Fibroblast of skin of back (primary cell): ENCODE measurements at places on chromosomes 5 and 9.
A peak's percentile ranks its signal among the peaks of the same experiment; 100 is the strongest.

GRCh38 chr5:425714-426113 lies 17.3 kb upstream of the EXOC3 start:
- DNase-seq = peak; percentile 25

DNA sequence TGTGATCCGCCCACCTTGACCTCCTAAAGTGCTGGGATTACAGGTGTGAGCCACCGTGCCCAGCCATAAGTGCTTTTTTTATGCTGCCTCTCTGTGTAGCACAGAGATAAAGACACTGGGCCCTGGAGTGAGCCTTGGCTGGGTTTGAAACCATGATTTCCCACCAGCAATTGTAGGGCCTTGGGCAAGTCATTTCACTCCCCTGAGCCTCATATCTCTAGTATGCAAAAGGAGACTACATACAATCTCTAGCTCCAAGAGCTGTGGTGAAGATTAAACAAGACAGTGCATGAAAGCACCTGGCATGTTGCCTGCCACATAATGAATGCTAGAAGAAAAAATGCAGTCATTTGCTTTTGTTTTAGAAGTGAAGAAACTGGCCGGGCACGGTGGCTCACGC lies 3.9 kb downstream of the FABP6 start:
- no peak for DNase-seq

GRCh38 chr5:35198075-35198474 lies 32.2 kb downstream of the PRLR start:
- peak; percentile 86 for DNase-seq

DNA sequence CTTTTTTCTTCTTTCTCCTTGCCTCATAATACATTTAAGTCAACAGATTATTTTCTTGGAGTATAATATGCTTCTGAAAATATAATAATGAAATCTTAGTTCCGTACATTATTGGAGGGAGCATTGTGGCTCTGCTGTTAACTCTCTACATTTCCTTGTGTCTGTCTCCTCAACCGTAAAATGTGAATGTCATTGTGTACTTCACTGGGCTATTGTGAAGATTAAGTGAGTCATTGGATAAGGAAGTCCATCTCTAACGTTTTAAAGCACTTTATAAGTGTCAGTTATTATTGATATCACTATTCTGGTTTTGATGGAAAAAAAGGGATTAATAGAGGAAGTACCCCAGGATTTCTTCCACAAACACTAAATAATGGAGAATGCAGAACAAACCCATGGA lies 304.5 kb upstream of the RFX3 start:
- no peak for DNase-seq

GRCh38 chr9:114271556-114272510 lies 51.1 kb upstream of the ORM1 start:
- peak; percentile 56 for DNase-seq

- DNase-seq = no peak
Observed at GRCh38 chr9:105363837-105364236, 84.0 kb upstream of the FSD1L start.

GRCh38 chr9:137134191-137134590 lies 4.8 kb upstream of the GRIN1 start:
- DNase-seq = no peak

- DNase-seq = no peak
Observed at GRCh38 chr9:120734607-120735410, 20.5 kb upstream of the MEGF9 start.

DNA sequence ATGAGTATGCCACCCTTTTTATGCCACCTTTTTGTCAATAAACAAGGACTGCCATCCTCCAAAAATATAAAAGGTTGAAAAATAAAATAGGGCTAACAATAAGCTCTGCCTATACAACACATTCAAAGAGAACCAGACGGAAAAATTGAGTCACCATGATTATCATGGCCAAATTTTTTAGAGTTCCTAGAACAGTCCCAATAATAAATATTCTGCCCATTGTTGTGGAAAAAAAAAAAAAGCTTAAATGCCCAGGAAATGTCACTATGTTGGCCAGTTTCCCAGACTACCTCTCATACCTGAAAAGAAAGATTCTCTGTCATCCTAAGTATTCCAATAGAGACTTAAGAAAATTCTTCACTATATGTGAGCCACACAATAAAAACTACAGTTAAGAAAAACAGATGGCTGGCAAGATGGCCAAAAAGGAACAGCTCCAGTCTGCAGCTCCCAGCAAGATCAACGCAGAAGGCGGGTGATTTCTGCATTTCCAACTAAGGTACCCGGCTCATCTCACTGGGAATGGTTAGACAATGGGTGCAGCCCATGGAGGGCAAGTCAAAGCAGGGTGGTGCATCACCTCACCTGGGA lies 149.0 kb downstream of the TMEM161B start:
- DNase-seq = no peak

- peak; percentile 11 for DNase-seq
Observed at GRCh38 chr5:75885849-75886596, 168.8 kb upstream of the POC5 start.

DNA sequence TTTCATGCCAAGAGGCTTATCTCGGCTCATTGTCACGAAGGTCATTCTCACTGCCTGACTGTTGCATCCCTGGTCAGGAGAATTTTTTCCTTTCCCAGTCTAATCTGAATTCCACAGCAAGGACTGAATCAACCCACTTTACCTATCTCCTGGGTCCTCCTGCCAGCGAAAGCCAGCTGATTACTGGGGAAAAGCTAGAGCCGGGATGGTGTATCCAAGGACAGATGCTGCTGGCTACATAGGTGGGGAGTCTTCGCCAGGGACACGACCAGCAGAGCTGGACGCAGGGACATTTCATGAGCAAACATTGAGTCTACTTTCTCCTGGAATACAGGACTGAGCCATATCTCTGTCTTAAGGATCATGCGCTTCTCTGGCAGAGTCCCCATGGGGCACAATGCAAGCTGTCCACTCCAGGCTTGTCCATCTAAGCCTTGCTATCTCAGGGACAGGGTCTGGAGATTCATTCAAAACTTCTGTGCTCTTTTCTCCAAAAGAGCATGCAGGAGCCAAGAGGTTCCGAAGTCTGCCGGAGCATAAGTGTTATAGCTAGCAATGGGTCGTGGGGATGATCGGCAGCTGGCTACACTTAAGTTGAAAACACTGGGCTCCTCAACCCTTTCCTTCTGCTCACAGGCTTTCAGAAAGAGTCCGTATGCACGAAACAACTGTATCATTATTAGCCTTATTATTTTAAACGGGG lies 6.5 kb upstream of the HAND1 start:
- no peak for DNase-seq

GRCh38 chr5:108259306-108259705 lies 122.6 kb downstream of the FBXL17 start:
- peak; percentile 40 for DNase-seq
